ENCODE measurements at places on chromosomes 6 and 20.

DNA sequence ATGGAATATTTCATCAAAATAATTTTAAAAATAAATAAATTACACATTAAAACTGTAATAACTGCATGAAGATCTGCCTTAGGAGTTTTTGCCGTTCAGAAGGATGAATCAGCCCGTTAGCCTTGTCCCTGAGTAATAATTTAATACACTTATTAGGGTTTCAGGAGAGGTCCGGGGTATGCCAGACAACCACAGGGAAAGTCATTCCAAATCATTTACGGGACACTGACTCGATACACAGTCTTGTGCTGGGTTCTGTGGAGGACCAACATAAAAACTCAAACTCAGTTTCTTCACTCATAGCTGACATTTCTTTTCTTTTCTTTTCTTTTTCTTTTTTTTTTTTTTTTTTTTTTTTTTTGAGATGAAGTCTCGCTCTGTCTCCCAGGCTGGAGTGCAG is 735 bp upstream of the LY6G6F start:
- no peaks in the 10 kb centered on the region for H3K4me1 ChIP-seq
- H3K27me3 ChIP-seq = no peaks in the 10 kb centered on the region
- H3K4me3 ChIP-seq = no peak overlapping the region
- no peak for DNase-seq

DNA sequence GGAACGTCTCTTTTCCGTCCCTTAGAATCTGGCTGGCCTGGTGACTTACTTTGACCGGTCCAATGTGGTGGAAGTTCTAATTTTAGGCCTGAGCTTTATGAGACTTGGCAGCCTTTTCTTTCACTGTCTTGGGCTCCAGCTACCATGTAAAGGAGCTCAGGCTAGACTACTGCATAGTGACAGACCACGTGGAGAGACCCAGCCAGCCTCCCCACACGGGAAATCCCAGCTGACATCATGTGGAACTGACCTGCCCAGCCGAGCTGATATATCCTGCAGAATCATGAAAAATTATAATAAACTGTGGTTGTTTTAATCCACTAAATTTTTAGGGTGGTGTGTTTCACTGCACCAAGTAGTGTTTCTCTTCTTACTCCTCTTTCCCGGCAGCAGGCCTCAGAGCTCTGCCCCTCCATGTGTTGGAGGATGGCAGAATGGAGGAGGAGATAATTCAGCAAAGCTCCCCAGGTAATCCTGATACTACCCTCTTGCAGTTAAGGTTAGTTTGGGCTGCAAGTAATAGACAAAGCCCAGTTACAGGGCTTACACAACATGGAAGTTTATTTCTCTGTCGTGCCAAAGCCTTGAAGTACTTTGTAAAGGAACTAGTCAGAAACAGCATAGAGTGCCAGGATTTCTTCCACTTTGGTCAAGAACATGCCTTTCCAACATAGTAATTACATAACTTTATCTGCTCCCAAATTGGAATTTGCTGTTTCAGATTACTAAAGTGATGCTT is 87.5 kb downstream of the SH3BGRL2 start:
- no peaks in the 10 kb centered on the region for H3K27me3 ChIP-seq
- H3K4me3 ChIP-seq = no peak overlapping the region
- DNase-seq = no peak
- H3K27ac ChIP-seq = no peak overlapping the region
- H3K36me3 ChIP-seq = no peaks in the 10 kb centered on the region

GRCh38 chr20:14915356-14915755 is 577.9 kb upstream of the FLRT3 start:
- H3K27me3 ChIP-seq = no peaks in the 10 kb centered on the region
- H3K36me3 ChIP-seq = no peaks in the 10 kb centered on the region
- DNase-seq = no peak
- no peaks in the 10 kb centered on the region for H3K4me1 ChIP-seq

DNA sequence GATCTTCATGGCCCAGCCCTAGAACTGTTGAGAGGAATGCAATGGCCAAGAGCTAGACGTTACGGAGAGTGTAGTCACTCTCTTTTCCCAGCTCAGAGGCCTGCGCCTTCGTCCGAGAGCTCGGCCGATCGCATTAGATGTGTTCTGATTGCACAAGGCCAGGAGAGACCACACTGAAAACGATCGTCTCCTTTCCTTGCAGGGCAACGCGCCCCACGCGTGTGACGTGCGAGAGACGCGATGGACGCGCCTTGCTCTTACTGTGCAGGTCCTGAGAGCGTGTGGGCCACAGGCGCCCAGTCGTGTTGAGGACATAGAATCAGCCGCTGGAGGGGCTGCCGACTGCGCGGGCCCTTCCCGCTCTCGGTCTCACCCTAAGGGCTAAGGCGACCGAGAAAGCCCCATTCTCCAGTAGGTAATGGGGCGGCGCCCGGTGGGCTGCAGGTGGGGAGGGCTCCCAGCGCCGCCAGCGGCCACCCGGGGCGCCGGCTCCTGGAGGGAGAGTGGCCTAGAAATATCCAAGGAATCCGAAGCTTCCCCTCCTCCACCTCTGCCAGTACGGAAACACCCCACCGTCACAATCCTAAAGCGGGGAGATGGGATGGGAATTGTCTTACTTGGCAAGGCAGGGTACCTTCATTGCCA is 26.9 kb downstream of the TFAP2B start:
- peaks cover 8% of the 10 kb centered on the region for H3K4me1 ChIP-seq
- DNase-seq = no peak
- no peak overlapping the region for H3K27ac ChIP-seq
- H3K4me3 ChIP-seq = no peak overlapping the region
- peaks cover 6% of the 10 kb centered on the region for H3K27me3 ChIP-seq
- H3K36me3 ChIP-seq = no peaks in the 10 kb centered on the region

DNA sequence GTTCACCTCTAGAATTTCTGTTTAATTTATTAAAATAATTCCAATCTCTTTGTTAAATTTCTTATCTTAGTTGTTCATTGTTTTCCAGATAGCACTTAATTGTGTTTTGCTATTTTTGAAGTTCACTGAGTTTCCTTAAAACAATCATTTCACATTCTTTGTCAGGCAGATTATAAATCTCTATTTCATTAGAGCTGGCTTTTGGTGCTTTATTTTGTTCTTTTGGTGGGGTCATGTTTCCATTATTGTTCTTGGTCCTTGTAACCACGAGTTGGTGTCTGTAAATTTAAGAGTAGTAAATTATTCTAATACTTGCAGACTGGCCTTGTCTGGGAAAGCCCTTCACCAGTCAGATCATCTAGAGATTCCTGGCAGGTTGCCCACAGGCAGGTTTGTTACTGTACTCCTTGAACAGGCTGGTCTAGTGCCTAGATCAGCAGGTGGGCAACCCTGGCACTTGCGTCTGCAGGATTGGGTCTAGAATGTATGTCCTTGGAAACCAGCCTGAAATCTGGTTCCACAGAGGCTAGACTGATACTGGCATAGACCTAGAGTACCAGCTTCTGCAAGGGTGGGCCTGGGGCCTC is 110.4 kb downstream of the ADGB start:
- H3K27ac ChIP-seq = no peak overlapping the region
- H3K36me3 ChIP-seq = no peaks in the 10 kb centered on the region
- H3K4me1 ChIP-seq = no peaks in the 10 kb centered on the region
- H3K4me3 ChIP-seq = no peak overlapping the region

All from liver (tissue), 10 donors.